MV-4-11 (cell line): ENCODE measurements at places on chromosomes 1 and 21.

- peak; percentile 24 for DNase-seq
These were observed 86.8 kb upstream of the CD34 start for GRCh38 chr1:207997486-207998268.

DNA sequence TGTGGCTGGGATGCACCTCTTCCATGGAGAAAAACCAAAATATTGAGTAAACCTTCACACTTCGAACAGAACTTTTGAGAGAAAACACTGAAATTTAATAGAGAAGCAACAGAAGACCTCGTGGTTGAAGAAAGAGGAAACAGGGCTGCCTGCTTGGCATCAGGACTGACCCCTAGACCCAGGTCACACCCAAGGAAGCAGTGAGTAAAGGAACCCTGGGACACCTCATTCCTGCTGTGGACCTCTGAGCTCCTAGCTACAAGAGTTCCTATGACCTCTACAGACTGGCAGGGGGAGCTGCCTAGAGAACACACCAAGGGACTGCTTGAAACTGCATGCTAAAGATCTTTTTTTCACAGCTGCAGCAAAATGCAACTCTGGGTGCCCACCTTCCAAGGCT is 67.8 kb downstream of the FASLG start:
- DNase-seq = peak; percentile 73

GRCh38 chr1:99456536-99456935 is 189.4 kb upstream of the PALMD start:
- no peak for DNase-seq

DNA sequence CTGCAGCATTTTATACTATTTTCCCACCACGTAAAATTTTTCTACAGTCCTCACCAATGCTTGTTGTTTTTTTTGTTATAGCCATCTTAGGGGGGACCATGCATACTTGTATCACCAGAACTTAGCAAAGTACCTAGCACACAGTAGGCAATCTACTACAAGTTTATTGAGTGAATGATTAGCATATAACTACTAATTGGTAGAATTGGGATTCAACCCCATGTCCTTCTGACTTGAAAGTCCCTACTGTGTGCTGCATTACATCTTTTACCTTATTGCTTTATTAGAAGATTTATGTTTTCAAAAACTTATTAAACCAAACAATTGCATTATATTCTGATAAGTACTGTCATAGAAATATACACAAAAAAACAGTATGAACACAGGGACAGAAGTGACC is 92.1 kb downstream of the CEP350 start:
- no peak for DNase-seq

DNA sequence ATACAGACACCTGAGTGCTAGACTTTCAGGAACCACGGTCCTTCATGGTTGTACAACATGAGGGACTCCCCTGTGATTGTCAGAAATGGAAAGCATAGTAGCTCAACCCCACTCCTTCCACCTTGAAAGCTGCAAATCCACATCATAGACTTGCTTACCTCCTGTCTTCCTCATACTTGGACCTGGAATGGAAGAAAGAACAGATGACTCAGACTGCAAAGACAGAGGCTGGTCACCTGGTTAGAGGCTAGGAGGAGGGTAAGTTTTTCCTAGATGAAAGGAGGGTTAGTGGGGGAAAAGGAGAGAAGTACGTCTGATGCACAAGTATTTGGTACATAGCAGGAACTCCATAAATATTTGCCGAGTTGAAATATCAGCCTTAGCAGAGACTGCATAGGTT is 37.2 kb downstream of the LRRC71 start:
- no peak for DNase-seq

GRCh38 chr1:220527908-220528678 is at the start of gene MARK1:
TSS of gene MARK1 (plus strand) at chr1:220528136. CDS start at chr1:220528823, 687 bp downstream.
- DNase-seq = no peak

GRCh38 chr1:3453203-3453761 is 1.2 kb upstream of the ARHGEF16 start:
- peak; percentile 51 for DNase-seq
